ENCODE measurements at places on chromosomes 13 and 19. TPM values are rescaled to one million over a fixed set of nuclear protein-coding genes. Genes with fewer than 3 reads are reported as not detected.

DNA sequence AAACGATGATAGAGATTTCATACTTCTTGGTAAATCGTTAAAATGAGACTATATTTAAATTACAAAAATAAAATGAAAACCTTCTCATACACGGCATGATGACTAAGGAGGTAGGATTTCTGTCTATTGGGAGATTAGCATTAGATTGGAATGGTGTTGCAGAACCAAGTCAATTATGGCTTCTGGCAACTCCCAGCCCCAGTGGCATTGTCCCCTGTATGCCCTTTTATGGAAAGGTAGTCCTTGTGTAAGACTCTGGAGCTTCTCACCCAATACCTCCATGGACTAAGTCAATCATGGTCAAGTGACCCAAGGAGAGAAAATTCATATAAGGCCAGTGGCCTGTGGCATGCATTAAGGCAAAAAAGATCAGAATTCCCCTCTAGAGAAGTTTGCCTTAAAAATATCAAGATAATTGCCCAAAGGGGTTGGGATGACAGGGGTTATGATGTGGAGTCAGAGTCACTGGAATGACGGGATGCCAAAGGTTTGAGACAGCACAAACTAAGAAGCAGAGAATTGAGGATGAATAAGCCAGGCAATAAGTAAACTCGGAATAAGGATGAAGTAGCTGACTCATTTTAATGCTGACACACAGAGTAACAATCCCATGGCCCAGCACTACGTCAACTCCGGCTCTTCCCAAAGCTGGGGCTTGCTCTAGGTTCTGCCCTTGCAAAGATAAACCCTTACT is 57.8 kb upstream of the POSTN start:
- no peaks in the 10 kb centered on the region for H3K36me3 ChIP-seq
- H3K27me3 ChIP-seq, result no peaks in the 10 kb centered on the region
- H3K27ac ChIP-seq, result no peak overlapping the region
- H3K4me1 ChIP-seq, result no peaks in the 10 kb centered on the region

GRCh38 chr13:42899266-42899665 is 92.8 kb downstream of the EPSTI1 start:
- peaks cover 19% of the 10 kb centered on the region for H3K36me3 ChIP-seq
- peak; percentile 18 for DNase-seq
- H3K27me3 ChIP-seq, result no peaks in the 10 kb centered on the region

DNA sequence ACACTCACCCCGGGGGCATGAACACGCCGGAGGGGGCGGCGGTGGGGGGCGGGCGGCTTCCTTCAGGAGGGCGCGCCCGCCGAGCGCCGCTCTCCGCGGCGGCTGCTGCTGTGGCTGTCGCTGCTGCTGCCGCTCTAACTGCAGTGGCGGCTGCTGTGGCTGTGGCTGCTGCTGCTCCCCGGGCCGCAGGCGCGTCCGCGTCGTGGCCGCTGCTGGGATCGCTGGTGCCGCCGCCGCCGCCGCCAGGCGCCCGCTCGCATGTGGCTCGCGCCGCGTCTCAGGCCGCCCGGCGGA is at the start of gene BBC3:
BBC3 (minus strand) TSS at position 279 of the 294 bp plus-strand sequence. CDS start 2,768 bp downstream, outside the sequence.
- H3K4me3 ChIP-seq, result peak within 1 kb of the TSS; percentile 71
- DNase-seq, result no peak
- H3K27me3 ChIP-seq, result no peaks in the 10 kb centered on the region
- H3K4me1 ChIP-seq, result peaks cover 24% of the 10 kb centered on the region

DNA sequence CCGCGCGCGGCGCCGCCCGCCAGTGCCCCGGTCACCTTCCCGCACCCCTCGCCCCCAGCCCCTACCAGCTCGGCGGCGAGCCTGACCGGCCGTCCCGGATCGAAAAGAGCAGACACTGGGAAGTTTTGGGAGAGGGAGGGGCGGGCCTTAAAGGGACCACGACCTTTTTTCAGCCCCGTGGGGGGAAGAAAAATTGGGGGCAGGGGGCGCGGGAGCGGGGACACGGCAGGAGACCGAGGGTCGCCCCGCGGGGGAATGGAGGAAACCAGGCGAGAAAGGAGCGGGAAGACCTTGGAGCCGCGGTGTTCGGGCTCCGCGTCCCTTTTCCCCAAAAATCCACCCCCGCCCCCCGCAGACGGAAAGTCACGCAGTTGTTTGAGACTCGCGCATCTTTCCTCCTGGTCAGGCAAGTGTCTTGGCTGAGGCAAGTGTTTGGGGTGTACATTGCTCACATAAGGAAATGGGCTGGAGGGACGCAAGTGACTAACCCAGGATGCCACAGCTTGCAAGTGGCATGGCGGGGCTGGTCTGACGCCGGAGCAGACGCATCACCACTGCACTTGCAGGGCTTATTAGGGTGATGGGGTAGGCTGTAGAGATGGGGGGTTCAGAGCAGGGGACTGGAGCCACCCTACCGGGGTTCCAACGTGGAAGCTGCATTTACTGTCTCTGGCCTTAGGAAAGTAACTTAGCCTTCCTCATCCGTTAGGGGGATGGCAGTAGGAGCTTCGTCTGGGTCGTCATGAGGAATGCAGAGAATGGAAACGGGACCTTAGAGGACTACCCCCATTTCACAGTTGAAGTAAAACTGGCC is 2.7 kb upstream of the HNRNPL start:
- peak overlapping the region; percentile 83 for H3K4me3 ChIP-seq
- DNase-seq, result peak; percentile 82
- peak overlapping the region; percentile 92 for H3K27ac ChIP-seq
- H3K4me1 ChIP-seq, result peaks cover 33% of the 10 kb centered on the region
- H3K27me3 ChIP-seq, result no peaks in the 10 kb centered on the region
- H3K36me3 ChIP-seq, result peaks cover 22% of the 10 kb centered on the region

The HSH2D gene
- 23.6 TPM for total RNA-seq

DNA sequence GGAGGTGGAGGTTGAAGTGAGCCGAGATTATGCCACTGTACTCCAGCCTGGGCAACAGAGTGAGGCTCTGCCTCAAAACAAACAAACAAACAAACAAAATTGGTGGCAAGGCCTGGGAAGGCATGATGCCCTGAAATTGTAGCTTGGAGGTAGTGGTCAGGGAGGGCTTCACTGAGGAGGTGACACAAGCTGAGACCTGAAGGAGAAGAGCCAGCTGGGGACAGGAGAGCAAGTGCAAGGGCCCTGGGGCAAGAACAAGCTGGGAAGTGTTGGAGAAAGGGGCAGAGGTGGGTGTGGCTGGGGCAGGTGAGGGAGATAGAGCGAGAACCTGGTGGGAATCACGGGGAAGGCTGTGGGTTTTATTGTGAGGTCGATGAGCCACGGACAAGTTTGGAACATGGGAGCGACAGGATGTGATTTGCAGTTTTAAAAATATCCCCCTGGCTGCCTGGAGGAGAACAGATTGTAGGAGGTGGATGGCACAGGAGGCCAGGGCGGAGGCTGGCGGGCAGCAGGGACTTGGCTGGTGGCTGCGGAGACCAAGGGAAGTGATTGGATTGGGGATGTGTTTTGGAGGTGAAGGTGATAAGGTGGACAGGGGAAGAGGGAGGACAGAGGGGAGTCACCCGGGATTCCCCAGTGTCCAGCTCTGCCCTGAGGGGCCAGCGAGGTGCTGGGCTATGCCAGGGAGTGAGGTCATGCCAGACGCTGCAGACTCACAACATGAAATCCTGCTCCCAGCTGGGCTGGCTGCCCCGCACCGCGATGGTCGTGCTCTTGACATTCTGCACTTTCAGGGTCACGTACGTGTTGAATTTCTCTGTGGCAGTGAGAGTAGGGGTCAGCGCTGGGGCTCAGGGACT is 14.0 kb downstream of the UNC13A start:
- DNase-seq, result no peak
- H3K4me1 ChIP-seq, result no peaks in the 10 kb centered on the region
- no peaks in the 10 kb centered on the region for H3K36me3 ChIP-seq
- peaks cover 15% of the 10 kb centered on the region for H3K27me3 ChIP-seq
- H3K4me3 ChIP-seq, result no peak overlapping the region

GRCh38 chr13:48978942-48979601 is 3.4 kb downstream of the FNDC3A start:
- H3K36me3 ChIP-seq, result peaks cover 19% of the 10 kb centered on the region
- H3K4me1 ChIP-seq, result peaks cover 55% of the 10 kb centered on the region
- H3K27ac ChIP-seq, result peak overlapping the region; percentile 23
- DNase-seq, result no peak

DNA sequence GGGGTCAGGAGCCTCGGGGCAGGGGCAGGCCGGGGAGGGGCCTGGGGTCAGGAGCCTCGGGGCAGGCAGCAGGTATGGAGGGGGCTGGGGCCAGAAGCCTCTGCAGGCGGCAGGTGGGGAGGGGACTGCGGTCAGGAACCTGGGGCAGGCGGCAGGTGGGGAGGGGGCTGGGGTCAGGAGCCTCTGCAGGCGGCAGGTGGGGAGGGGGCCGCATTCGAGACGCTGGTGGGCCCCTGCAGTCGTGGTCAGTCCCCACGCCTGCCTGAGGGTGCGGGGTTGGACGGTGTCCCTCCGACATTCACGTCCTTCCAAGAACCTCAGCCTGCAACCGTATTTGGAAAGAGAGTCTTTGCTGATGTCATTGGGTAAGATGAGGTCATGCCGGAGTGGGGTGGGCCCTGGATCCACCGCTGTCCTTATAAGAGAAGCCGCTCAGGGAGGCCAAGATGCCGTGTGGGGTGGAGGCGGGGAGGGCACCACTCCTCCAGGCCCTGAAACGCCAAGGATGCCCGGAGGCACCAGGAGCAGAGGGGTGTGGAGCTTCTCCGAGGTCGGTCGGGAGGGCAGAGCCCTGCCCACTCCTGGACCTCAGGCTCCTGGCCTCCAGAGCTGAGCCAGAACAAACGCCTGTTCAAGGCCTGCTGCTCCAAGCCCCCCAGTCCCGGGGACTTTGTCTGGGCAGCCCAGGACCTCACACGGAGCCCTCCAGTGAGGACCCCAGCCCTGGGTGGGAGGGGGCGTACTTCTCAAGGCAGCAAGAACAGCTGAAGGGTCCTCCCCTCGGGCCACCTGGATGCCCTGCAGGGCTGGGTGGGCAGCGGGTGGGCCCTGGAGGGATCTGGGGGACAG is 30.1 kb downstream of the PIP5K1C start:
- H3K4me1 ChIP-seq, result peaks cover 21% of the 10 kb centered on the region
- no peaks in the 10 kb centered on the region for H3K27me3 ChIP-seq
- no peak overlapping the region for H3K27ac ChIP-seq
- peaks cover 4% of the 10 kb centered on the region for H3K36me3 ChIP-seq
- H3K4me3 ChIP-seq, result no peak overlapping the region

DNA sequence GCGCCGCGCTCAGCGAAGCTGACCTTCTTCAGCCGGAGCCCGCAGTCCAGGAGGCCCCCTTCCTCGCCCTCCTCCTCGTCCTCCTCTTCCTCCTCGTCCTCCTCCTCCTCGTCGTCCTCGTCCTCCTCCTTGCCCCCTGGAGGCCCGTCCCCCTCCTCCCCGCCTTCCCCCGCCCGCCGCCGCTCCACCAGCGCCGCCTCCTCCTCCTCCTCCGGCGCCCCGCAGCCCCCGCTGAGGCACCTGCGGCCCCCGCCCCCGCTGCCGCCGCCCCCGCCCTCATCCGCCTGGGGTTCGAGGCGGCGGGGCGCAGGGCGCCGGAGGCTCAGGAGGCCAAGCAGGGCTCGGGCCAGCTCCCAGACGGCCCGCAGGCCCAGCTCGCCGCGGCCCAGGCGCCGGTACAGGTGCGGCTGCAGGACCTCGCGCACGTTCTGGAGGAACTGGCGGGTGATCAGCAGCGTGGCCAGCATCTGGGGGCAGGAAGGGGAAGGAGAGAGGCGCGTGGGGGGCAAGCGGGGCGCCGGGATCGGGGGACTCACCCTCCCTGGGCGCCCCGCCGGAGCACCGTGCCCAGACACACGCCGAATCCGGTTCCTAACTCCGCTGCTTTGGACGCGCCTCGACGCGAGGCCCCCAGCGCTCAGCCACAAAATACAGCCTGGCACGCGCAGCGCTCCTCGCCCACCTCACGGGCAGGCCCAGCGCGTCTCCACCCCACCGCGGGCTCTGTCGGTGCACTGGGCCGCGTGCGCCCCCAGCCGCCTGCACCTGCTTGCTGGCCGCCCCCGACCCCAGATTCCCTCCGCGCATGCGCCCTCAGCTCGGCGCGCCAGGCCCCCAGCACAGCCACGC is 5.9 kb downstream of the ANO8 start:
- peak; percentile 44 for DNase-seq
- peak overlapping the region; percentile 41 for H3K4me3 ChIP-seq
- H3K36me3 ChIP-seq, result no peaks in the 10 kb centered on the region
- H3K27me3 ChIP-seq, result no peaks in the 10 kb centered on the region

DNA sequence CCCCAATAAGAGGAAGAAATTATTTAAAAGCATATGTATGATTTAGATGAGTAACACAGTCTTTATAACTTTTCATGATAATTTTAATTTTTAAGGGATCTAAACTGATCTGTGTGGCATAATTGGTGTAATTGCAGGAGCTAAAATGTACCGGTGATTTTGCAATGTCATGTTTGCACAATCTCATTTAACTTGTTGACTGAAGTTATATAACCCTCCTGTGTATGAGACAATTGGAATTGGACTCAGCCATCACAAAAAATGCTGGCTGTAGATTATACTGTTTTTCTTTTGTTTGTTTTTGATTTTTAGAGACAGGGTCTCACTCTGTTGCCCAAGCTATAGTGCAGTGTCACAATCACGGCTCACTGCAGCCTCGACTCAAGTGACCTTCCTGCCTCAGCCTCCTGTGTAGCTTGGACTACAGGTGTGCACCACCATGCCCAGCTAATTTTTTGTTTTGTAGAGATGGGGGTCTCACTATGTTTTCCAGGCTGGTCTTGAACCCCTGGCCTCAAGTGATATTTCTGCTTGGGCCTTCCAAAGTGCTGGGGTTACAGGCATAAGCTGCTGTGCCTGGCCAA is 26.1 kb downstream of the FGF9 start:
- H3K27me3 ChIP-seq, result no peaks in the 10 kb centered on the region
- no peak overlapping the region for H3K4me3 ChIP-seq
- H3K27ac ChIP-seq, result no peak overlapping the region
- no peaks in the 10 kb centered on the region for H3K4me1 ChIP-seq
- no peaks in the 10 kb centered on the region for H3K36me3 ChIP-seq
- no peak for DNase-seq

The ANKRD24 gene
- total RNA-seq, result 1.8 TPM

- no peaks in the 10 kb centered on the region for H3K36me3 ChIP-seq
- peaks cover 4% of the 10 kb centered on the region for H3K27me3 ChIP-seq
- H3K27ac ChIP-seq, result no peak overlapping the region
- no peak overlapping the region for H3K4me3 ChIP-seq
Measured at GRCh38 chr19:9014803-9015202, 4.6 kb upstream of the MUC16 start.

- H3K27me3 ChIP-seq, result peaks cover 2% of the 10 kb centered on the region
- no peaks in the 10 kb centered on the region for H3K36me3 ChIP-seq
- DNase-seq, result peak; percentile 10
- H3K27ac ChIP-seq, result no peak overlapping the region
- H3K4me3 ChIP-seq, result no peak overlapping the region
Measured at GRCh38 chr13:45728759-45729158, 26.6 kb downstream of the CBY2 start.

GRCh38 chr19:39265321-39265916 is 2.8 kb upstream of the IFNL2 start:
- H3K4me3 ChIP-seq, result no peak overlapping the region
- H3K4me1 ChIP-seq, result no peaks in the 10 kb centered on the region
- no peaks in the 10 kb centered on the region for H3K36me3 ChIP-seq

The SIGLECL1 gene
- total RNA-seq, result not detected

DNA sequence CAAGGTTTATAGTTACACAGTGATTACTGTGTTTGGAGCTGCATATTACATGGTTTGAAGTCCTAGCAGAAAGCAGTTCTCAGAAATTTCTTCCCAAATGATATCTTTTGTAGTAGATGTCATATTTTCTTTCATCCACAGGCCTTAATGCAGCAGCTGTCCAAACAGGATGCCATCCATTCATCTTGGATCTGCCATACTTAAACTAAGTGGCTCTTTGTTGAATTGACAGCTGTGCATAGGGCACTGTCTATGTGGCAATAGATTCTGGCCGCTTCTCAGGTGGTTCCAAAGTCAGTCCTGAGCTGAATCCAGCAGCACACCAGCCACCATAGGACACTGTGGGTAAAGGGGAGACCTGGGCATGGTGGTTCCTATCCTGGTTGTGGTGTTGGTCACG is 41.6 kb upstream of the SPRY2 start:
- H3K27me3 ChIP-seq, result peaks cover 2% of the 10 kb centered on the region
- no peak overlapping the region for H3K4me3 ChIP-seq
- no peaks in the 10 kb centered on the region for H3K36me3 ChIP-seq
- no peak for DNase-seq
- peaks cover 5% of the 10 kb centered on the region for H3K4me1 ChIP-seq
- no peak overlapping the region for H3K27ac ChIP-seq
